CD8-positive, alpha-beta memory T cell (primary cell): ENCODE measurements at places on chromosomes 3 and 15. TPM values are rescaled to one million over a fixed set of nuclear protein-coding genes. Genes with fewer than 3 reads are reported as not detected.

DNA sequence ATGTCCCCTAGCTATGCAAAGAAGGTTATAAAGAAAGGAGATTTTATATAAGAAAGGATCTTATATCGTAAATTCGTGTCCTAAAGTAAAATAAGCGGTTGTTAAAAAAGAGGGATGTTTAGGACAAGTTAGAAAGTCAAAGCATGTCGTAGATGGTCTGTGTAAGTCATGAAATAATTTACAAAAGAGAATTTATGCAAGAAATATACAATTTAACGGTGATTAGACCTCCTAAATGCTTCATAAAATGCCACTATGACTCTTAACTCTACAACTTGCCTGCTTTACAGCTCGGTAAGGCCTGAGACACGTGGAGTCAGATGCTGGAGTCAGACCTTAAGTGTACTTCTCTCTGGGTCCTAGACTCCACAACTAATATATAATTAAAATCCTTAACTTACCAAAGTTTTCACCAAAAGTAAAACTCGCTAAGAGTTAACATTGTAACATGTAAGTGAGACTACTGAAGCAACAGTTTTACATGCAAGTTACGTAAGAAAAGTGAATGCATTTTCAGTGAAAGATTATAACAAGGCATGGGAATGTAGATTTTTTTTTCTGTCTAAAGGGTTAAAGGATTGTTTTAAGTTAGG lies 13.3 kb upstream of the SRPRB start:
- no peak for DNase-seq

GRCh38 chr3:171001957-171002694 lies 24.4 kb downstream of the SLC2A2 start:
- no peak for DNase-seq

Gene SLC6A11
- not detected for total RNA-seq

Gene IL17RE
- 1.2 TPM for total RNA-seq

DNA sequence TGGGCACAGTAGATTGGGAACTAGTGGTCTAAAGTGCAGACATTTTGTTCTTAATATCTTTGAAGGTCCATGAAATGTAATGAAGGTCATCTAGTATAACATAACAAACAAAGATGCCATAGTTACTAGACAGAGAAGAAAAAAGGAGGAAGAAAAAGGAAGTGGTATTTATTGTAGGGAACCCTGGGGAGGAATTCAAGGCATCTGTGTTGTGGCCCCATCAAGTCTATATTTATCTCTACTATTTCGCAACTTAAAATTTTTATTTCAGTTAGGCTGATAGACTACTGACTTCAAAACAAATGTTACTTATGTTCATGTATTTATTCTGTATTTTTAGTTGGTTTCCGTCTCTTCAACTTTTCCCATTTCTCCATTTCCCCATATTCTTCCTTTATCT lies 48.9 kb upstream of the ZDHHC23 start:
- no peak for DNase-seq

GRCh38 chr15:56468401-56468800 lies 3.5 kb upstream of the MNS1 start:
- DNase-seq, result no peak

GRCh38 chr3:7800006-7800780 lies 701.4 kb upstream of the LMCD1 start:
- DNase-seq, result no peak

DNA sequence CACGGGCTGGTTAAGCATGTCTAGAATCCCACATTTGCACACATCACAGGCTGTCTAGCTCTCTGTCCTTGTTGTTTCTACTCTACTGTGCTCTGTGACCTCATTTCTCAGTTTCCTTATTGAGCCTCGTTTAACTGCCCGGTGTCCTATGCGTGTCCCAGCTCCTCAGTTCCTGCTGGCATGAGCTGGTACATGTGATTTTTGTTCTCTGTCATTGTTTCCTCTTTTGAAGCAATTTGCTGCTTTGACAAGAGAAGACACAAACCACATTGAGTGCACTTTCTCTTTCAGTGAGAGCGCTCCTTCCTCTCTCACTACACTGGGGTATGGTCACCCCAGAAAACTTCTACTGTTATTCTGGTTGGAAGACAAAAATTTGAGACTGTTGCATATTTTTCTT lies 563.5 kb downstream of the PDCD6IP start:
- DNase-seq, result no peak

Gene GOLGA6B
- total RNA-seq, result not detected

Gene GUCA1C
- total RNA-seq, result not detected

GRCh38 chr3:55283441-55283925 lies 203.6 kb downstream of the WNT5A start:
- DNase-seq, result no peak

GRCh38 chr15:47711655-47712054 lies 5.7 kb upstream of the SEMA6D start:
- no peak for DNase-seq

GRCh38 chr3:176935194-176935888 lies 261.9 kb downstream of the TBL1XR1 start:
- no peak for DNase-seq

DNA sequence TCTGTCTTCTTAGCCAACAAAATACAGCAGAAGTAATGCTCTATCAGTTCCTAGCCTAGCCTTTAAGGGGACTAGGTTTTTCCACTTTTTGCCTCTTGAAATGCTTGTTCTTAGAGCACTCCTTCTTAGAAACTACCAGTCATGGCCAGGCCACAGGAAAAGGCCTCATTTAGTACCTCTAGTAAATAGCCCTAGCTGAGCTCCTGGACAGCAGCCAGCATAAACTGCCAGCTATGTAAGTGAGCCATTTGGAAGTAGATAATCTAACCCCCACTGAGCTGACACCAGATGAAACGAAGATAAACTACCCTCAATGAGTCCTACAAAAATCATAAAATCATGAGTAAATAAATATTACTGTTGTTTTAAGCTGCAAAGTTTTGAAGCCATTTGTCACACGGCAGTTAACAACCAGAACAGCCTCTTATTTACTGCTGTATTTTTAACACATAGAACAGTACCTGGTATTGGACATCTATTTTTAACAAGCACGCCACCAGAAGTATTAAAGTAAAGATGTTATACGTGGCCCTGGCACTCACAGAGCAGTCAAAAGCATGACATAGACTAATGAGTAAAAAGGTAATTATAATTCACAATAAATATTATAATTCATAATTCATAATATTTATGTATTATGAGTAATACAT lies 12.0 kb downstream of the TBC1D5 start:
- no peak for DNase-seq

- no peak for DNase-seq
Measured at GRCh38 chr3:156472684-156473083, 82.2 kb downstream of the SSR3 start.

GRCh38 chr15:43383070-43383469 lies 12.2 kb downstream of the TUBGCP4 start:
- DNase-seq, result no peak

Gene NMB
- total RNA-seq, result 3.6 TPM

DNA sequence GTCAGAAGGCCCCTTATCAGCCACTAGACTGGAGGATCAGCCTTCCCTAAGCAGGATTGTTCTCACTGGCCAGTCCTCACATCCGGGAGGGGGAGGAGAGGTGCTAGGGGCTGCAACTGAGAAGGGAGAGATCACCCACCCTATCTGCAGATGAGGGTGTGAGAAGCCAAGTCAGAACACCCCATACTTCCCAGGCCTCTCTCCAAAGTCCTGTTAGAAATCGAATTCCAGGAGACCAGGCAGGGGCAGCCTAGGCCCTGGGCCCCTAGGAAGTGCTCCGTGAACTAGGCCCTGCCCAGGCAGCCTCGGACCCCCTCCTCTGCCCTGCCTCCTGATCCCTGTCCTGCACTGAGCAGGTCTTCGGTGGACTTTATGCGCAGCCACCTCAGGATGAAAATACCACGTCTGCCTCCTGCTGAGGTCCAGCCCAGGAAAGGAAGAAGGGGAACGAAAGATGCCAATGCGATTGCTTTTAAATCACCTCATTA lies 933 bp downstream of the DZIP1L start:
- no peak for DNase-seq

Gene IGSF11
- total RNA-seq, result not detected

- no peak for DNase-seq
Measured at GRCh38 chr3:190180268-190180667, 59.6 kb upstream of the P3H2 start.

Gene USP50
- not detected for total RNA-seq

GRCh38 chr3:131038326-131038725 lies 11.6 kb downstream of the NEK11 start:
- DNase-seq, result no peak

Gene THRB
- total RNA-seq, result not detected

Gene ATP13A5
- total RNA-seq, result not detected

DNA sequence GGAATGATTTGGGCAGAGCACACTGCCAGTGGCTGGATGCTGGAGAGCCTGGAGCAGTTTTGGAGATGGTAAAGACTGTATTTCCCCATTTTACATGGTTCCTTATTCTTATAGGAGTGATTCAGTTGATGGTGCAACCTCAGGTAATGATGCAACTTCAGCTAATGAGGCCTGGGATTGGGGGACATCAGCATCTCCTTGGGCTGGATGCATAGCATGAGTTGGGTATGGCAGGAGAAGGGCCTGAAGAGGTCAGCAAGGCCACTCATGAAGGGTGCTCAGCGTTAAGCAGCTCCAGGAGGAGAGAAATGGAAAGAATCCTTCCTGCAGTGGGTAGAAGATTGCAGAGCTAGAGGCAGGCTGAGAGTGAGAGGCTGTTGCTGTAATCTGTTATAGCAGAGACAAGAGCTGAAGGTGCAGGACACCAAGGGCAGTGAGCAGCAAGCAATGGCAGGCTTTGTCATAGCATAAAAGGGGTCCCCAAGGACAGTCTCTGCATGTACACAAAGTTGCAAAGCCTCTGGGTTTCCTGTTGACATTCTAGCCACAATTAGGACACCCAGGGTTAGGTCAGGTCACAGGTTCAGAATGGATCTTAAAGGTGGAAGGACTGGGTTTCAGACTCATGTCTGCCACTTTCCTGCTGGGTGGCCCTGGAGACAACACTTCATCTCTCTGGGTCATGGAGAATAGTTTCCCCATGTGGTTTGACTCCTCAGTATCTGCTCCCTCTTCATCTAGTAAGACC lies 29.5 kb upstream of the SNRK start:
- DNase-seq, result no peak

GRCh38 chr3:111861391-111861790 lies 2.3 kb downstream of the PHLDB2 start:
- no peak for DNase-seq

- DNase-seq, result no peak
Measured at GRCh38 chr3:152127058-152127457, 141.7 kb upstream of the MBNL1 start.

GRCh38 chr3:181698263-181698954 lies 13.3 kb upstream of the SOX2 start:
- no peak for DNase-seq

GRCh38 chr15:79115986-79116665 lies 25.5 kb upstream of the RASGRF1 start:
- DNase-seq, result no peak

Gene EPHA6
- not detected for total RNA-seq

DNA sequence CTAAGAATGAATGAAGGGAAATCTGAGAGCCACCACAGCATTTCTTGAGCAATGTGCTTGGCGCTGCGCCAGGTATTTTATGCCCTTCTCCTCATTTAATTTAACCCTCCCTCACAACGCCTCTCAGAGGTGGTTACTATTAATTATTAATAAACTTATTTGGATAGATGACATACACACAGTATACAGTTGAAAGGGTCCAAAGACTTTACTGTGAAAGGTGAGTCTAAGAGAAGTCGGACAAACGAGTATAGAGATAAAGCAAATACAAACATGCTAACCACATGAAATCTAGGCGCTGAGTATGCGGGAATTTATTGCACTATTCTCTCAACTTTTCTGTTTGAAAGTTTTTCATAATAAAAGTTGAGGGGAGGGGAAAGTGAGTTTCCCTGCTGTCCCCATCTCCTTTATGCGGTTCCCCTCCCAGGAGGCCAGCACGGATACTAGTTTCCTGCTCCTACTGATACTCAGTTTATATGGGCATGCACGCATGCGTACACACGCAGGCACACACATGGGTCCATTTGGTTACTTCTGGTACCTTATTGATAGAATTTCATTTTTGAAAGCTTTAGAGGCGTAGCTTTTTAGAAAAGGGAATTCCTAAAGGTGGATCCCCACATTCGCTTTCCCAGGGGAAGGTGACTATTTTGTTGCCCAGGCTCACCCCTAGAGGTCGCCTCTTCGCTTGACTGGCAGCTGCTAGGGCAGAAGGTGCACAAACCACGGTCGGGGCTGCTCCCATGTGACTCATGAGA lies 28.5 kb upstream of the KCTD6 start:
- peak; percentile 36 for DNase-seq

GRCh38 chr15:81282911-81283310 lies 41.0 kb downstream of the STARD5 start:
- DNase-seq, result no peak

GRCh38 chr3:150144191-150144708 lies 173.6 kb upstream of the PFN2 start:
- no peak for DNase-seq
